ENCODE measurements at places on chromosomes 13 and 19. TPM values are rescaled to one million over a fixed set of nuclear protein-coding genes. Genes with fewer than 3 reads are reported as not detected.

Gene GPR183
- total RNA-seq: not detected

Gene HSH2D
- total RNA-seq: 0.07 TPM

Gene FXYD7
- total RNA-seq: 1.3 TPM

Gene LHFPL6
- total RNA-seq: 2.7 TPM

Gene NCR1
- total RNA-seq: 12.6 TPM

Gene ZNF584
- 3.7 TPM for total RNA-seq

Gene USPL1
- total RNA-seq: 13.0 TPM

Gene KLK14
- total RNA-seq: not detected

Gene PDE4A
- 2.6 TPM for total RNA-seq

Gene SLC25A30
- total RNA-seq: 2.2 TPM

Gene SYNE4
- 14.4 TPM for total RNA-seq

Gene RYR1
- 17.9 TPM for total RNA-seq

Gene SLAIN1
- 17.5 TPM for total RNA-seq

Gene OXGR1
- 0.24 TPM for total RNA-seq

Gene C19orf25
- 75.3 TPM for total RNA-seq

Gene FGF22
- not detected for total RNA-seq

Gene CD33
- total RNA-seq: 0.28 TPM

Gene KIR2DL4
- total RNA-seq: not detected

Gene CEACAM7
- not detected for total RNA-seq

Gene FBN3
- 15.9 TPM for total RNA-seq

Gene LYPD5
- 0.21 TPM for total RNA-seq

Gene MAST1
- 5.5 TPM for total RNA-seq

Gene CACNG8
- 0.59 TPM for total RNA-seq

Gene BST2
- total RNA-seq: 203 TPM

Gene PAN3
- 15.8 TPM for total RNA-seq

Gene ZNF561
- total RNA-seq: 49.3 TPM

Gene JOSD2
- total RNA-seq: 4.7 TPM

Gene ABHD17A
- total RNA-seq: 134 TPM

Gene GPR4
- 0.07 TPM for total RNA-seq

Gene ZNF433
- total RNA-seq: not detected

Gene GJA3
- 0.03 TPM for total RNA-seq

Gene RETN
- not detected for total RNA-seq

Gene UNC13A
- 6.6 TPM for total RNA-seq

Gene CFAP97D2
- not detected for total RNA-seq

Gene ZNF627
- 20.1 TPM for total RNA-seq

Gene IL4I1
- 0.73 TPM for total RNA-seq

Gene HCST
- 2.4 TPM for total RNA-seq

Gene DNAJC15
- 0.45 TPM for total RNA-seq

Gene ATP1A3
- 11.9 TPM for total RNA-seq

Gene TNFRSF19
- 0.31 TPM for total RNA-seq

Measured in H7 (cell line).